ENCODE measurements at places on chromosomes 1 and 21.

GRCh38 chr1:206609229-206609991 is 2.9 kb downstream of the EIF2D start:
- DNase-seq: no peak

DNA sequence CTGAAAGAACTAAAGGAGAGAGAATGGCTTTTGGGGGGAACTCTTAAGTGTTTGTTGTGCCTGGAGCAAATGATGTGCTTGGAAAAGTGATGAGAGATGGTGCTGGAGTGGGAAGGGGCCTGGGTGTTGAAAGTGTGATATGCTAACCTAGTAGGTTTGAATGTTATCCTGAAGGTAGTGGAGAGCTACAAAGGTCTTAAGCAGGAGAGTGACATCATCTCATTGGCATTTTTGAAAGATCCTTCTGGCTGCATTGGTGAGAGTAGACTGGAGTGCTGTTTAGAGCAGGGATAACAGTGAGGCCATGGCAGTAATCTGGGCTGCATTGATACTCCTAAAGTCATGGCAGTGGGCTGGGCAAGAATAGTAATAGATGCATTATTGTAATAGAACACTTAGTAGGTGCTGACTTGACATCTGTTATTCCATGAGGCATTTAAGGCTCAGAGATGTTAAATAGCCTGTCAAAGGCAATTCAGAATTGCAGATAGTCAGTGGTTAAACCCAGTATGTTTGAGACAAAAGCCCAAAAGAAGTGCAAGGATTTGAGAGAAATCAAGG is 44.5 kb downstream of the MDM4 start:
- no peak for DNase-seq

DNA sequence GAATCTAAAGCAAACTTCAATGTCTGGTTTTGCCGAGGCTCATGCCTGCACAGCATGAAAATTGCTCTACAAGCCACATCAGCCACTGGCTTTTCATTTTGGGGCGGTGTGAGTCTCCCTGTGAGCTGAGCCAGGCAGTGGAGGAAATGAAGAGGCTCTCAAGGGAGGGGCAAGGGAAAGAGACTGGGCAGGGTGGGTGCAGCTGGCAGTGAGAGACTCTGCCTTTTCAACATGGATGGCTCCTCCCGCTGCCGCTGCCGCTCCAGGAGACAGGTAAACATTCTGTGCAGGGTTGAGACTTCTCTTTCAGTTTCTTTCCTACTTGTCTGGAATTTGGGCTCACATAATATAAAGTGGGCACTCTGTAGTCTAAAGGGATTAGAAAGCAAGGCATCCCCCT is 11.3 kb upstream of the CTSE start:
- DNase-seq: no peak

GRCh38 chr1:23224739-23225648 is 7.7 kb upstream of the HTR1D start:
- DNase-seq: no peak

DNA sequence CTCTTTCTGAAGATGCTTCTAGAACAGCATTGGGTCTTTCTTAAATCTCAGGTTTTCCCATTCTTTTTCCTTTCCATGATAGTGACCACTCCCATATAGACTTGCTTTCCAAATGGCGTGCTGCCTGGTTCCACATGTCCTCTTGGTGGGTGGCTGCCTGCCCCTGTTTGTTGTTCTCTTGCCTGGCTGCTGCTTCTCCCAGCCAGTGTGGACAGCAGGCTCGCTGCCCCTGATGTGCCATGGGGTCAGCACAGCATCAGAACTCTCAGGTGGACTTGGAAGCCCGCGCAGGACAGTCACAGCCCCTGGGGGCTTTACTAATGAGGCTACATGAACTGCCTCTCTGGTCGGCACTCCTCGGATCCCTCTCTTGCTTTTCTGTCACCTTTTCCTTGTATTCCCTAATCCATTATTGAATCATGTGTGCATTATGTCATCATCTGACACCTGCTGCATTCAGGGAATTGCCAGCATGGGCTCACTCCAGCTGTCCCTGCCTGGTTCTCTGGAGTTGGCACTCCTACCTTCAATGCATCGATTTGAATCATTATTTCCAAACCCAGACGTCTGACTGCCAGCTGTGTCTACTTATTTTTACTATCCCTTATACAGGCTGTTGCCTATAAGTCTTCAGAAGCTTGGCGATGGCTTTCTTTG is 100.5 kb upstream of the COA6 start:
- DNase-seq: no peak

GRCh38 chr1:110872745-110873720 is at the start of gene CD53:
Gene CD53, plus strand, starts transcription at chr1:110873148. Its CDS starts 18,261 bp downstream, at chr1:110891409.
- DNase-seq: no peak

DNA sequence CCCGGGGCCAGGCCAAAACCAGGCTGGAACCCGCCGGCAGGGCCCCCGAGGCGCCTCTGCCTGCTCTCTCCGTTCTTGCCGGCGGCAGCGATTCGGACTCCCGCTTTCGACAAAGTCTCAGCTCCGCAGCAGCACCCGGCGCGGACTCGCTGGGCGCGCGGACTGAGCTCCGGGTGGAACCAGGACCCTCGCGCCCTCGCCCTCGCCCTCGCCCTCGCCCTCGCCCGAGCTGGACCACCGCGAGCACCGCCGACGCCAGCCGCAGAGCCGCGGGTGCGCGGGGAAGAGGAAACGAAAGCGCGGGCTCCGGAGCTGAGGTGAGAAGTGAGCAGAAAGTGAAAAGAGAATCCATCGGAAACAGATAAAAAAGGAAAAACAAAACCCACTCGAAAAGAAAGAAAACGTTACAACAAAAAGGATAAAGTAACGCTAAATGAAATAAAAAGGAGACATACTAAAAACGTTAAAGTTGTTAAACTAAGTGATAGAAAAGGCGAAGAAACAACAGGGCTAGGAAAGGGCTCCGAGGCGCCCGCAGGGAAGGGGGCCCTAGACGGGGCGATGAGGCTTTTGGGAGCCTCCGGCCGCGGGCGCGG is 64.9 kb downstream of the MEF2D start:
- DNase-seq: no peak

Measured in NCI-H1048 (cell line).